Peyer's patch (tissue), 4 donors: ENCODE measurements at places on chromosomes 11 and 22.

DNA sequence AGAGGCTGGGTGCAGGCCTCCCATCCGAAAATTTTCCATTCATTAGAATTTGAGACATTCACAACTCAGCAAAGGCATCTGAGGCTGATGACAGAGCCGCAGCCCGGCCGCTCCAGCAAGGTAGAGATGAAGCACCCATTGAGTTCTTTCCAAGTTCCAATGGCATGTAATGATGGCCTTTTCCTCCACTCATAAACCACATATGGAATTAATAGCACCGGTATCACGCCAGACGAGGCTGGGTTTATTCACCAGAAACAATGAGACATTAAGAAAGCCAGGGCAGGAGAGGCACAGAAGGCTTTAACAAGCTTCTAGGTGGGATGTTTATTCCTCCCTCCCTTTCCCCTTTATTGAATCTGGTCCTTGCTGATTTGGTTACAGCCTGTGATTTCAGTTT, 534.4 kb downstream of the MN1 start:
- DNase-seq: no peak

DNA sequence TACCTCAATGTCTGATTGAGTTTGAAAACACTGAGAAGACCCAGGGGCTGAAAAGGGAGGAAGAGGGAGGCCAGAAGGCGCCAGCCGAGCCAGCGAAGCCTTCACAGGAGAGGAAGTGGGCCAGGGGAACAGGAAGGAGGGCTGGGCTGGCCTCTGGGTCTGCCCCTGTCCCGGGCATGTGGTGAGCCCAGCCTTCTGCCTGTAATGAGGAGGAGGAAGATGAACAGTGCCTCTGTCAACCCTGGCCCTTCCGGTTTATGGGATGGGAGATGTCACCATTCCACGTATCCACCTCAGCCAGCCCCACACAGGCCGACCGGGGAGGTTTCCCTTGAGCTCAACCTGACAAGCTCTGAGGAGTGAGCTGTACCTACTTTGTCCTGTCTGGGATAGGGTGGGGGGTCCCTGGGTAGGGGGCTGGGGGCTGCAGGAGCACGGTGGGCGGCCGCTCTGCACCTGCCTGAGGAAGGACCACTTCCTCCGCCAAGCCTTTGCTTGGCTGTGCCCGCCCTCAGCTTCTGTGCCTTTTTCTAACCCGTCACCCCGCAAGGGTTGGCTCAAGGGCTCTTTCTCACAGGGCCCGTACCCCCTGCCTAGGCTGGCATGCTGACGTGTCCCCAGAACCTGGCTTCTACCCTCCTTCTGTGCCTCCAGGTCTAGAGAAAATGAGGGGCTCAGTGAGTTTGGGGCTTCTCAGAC, 2.0 kb downstream of the PARVG start:
- DNase-seq: peak; percentile 82

- no peak for DNase-seq
Observed at GRCh38 chr11:69307421-69307820, 13.5 kb downstream of the MYEOV start.

DNA sequence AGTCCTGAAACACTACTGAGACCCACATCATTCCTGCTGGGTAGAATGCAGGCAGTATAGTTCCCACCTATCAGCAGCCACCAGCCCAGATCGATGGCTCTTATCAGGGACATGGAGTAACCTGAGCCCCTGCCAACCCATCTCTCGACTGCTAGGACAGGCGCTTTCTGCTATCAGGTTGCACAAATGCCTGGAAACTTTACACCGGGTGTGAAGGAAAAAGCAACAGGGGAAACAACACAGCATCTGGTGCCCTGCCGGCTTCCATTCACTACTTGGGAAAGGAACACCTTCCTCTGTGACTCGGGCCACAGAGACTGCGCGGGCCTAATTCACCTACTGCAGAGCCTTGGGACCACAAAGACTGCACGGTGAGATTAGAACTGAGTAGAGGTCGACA, 18.5 kb downstream of the RBFOX2 start:
- DNase-seq: no peak

DNA sequence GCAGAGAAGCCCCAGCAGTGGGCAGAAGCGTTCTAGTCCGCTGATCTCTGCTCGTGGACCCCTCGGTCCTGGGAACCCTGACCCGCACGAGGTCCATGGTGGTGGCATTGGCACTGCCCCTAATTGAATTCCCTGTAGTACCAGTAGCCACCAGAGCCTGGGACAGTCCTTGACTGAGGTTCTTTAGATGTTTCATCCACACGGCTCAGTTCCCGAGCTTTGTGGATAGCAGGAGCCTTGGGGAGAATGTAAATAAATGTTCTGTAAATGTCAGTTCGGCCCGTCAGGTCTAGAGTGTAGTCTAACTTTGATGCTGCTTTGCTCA, 39.4 kb upstream of the SEPTIN5 start:
- DNase-seq: no peak

DNA sequence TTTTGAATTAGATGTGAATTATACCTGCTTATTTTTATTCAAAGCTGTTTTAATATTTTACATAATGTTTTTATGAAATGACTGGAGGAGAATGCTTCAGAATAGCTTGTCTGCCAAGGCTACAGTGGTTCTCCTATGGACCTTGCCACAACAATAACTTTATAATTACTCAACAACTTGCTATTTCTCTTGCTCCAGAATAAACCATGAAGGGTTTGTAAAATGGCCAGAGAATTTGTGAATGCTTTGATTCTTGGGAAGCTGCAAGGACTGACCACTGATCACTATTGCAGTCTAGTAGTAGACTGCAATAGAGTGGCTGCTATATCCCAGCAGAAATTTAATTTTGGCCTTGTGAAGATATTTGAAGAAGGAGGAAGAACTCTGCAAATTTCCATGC, 199.7 kb downstream of the FAT3 start:
- DNase-seq: no peak
